ENCODE measurements at places on chromosomes 1 and 21.
A peak's percentile ranks its signal among the peaks of the same experiment; 100 is the strongest.

- peak; percentile 78 for DNase-seq
Observed at GRCh38 chr1:2314803-2315673, 76.3 kb downstream of the MORN1 start.

DNA sequence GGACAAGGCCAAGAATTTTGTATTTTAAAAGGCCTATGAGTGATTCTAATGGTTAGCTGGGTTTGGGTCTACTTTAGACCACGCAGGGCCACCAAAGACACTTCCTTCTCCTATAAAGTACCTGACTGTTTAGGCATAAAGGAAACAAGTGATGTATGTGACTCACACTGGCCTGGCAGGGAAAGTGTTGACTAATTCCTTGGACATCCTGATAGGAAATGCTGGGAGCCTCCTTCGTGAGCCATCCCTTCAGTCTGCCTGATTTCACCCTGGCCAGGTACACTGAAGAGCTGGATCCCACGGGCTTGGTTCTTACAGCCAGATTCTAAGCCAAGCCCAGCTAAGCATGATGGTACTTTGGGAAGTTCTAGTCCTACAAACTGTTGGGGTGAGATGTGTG lies 100.5 kb upstream of the HMGB4 start:
- no peak for DNase-seq

DNA sequence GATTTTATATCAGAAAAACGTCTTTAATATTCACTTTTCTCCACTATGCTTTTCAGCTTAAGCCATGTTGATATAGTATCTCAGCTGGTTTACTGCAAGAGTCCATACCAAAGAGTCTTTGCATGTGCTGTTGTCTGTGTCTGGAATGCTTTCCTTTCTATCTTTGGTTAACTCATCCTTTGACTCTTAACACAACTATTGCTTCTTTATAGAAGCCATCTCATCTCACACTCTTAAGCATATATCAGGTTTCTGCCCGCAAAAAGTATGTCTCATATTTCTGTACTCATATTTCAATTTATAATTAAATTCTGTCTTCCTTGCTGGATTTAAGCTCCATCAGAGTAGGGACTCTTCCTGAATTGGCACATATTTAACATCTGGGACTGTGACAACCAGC lies 220.9 kb upstream of the KCNK2 start:
- DNase-seq = no peak

DNA sequence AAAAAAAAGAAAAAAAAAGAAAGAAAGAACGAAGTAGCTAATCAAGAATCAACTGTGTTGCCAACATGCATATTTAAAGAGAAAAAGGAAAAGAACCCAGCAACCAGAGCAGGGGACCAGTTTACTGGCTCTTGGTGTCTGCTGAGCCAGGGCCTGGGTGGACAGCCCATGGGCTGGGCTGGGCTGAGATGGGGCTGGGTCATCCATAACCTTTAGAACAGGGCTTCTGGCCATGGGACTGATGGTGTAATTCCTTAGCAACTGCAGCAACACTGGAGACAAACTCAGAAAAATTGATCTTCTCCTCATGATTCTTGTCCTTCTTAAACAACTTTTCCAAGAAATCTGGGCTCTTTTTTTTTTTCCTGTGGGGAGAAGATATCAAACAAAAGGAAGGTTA lies 10.5 kb downstream of the S100A7A start:
- DNase-seq = no peak

DNA sequence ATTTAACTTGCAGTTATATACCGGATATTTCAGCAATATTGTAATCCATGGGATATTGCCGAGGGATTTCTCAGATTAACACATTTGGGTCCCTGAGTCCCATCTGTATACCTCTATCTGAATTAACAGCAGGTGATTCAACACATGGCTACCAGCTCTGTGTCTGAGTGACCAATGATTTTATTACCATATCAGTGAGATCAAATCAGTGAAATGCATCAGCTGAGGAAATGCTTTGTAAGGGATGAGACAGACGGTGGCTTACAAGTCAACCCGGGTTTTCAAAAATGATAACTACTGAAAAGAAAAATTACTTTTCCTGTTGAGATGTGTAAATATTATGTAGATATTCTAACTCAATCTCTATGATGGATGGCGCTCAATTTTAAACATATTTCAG lies 504.1 kb upstream of the PKN2 start:
- no peak for DNase-seq

DNA sequence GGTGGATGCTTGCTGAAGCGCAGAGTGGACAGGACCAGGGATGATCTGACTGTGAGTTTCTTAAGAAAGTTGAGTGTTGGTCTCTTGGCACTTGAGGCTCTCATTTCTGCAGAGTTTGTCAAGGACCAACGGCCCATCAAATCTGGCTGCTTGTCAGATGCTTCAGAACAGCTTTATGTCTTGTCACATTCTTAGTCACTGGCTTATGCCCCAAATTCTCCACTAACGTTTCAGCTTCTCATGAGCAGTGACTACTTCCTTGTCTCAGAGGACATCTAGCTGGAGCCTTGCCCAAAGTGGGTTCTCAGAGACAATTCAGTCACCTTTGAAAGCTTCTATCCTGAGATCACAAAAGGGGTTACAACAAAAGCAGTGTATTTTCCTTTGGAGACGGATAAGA lies 92.3 kb downstream of the ST6GALNAC5 start:
- DNase-seq = no peak

DNA sequence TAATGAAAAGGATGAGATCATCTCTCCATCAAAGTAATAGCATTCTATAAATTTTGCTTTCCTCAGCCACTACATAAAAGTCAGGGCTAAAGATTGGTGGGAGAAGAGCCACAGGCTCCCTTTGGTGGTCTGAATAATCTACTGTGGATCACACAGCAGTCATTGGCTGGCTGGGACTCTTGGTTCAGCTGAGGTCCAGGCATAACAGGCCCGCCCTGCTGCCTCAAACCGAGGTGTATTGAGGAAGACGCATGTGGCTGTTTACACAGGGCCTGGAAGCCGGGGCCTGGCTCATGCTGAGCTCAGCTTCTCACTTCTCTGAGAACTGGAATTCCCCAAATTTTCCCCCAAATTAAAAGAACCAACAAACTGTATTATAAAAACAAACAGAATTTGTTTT lies 139.2 kb downstream of the PTPRC start:
- DNase-seq = peak; percentile 15

GRCh38 chr1:84944767-84945486 lies 51.9 kb upstream of the LPAR3 start:
- peak; percentile 91 for DNase-seq

DNA sequence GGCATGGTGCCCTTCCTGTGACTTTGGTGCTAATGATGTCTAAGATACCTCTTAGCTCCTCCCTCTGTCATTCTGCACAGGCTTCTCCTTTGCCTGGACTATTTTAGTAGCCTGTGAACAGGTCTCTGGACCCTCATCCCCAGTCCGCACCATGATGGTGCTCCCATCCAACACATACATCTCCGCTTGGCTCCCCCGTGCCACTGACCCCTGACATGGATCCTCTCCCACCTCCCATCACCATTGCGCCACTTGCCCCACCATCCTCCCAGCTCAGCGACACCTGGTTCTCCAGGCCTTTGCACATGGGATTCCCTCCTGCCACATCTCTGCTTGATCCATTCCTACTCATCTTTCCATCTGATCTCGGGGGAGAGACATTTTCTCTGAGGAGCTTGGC lies 33.9 kb downstream of the RUNX3 start:
- no peak for DNase-seq

- DNase-seq = no peak
Observed at GRCh38 chr1:38677756-38678155, 181.8 kb downstream of the RRAGC start.

DNA sequence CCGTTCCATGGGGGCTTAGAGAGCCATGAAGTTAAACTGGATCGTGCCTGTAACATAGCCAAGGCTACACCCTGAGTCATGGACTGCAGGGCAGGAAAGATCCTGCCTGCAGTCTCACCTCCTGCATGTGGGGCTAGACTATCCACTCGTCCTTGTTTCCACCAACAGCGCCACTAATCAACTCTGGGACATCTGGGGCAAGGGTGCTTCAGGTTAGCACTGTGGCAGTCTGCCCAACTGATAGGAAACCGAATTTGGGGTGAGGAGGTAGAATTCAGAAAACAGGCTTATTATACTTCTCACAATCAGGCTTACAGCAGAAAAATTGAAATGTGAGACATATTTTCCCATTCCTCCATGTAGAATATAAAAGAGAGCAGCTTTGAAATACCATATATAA lies 85.2 kb upstream of the ADAM30 start:
- DNase-seq = no peak

DNA sequence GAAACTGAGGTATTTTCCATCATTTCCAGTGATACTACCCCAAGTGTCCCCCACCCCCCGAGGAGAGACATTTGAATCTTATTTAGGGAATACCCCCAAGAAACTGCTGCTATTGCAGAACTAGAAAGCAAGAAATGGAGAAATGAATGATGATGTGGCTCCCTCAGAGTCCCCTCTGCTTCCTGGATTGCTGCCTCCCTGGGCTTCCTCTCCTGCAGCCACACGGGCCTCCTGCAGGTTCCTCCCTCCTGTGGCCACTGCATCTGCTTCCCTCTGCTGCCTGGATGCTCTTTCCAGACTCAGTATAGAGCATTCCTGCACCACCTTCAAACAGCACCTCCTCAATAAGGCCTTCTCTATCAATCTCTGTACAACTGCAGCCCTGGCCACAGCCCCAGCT lies 69.3 kb downstream of the SLC25A24 start:
- DNase-seq = peak; percentile 24

DNA sequence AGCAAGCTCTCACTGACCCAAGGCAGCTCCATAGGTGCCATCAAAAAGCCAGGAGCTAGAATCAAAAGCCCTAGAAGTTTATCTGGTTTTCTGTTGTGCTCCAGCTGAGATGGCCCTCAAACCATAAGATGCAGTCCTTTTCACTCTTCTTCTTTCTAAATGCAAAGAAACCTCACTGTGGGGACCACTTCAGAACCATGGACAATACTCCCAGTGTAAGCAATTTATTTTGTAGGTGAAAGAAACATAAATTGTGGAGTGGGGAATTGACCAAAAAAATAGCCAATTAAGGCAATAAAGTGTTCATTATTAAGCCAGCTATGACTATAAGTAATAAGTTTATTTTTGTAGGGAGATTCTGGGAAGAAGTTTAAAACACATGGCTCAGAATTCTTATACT lies 1399.9 kb downstream of the PLA2G4A start:
- no peak for DNase-seq

DNA sequence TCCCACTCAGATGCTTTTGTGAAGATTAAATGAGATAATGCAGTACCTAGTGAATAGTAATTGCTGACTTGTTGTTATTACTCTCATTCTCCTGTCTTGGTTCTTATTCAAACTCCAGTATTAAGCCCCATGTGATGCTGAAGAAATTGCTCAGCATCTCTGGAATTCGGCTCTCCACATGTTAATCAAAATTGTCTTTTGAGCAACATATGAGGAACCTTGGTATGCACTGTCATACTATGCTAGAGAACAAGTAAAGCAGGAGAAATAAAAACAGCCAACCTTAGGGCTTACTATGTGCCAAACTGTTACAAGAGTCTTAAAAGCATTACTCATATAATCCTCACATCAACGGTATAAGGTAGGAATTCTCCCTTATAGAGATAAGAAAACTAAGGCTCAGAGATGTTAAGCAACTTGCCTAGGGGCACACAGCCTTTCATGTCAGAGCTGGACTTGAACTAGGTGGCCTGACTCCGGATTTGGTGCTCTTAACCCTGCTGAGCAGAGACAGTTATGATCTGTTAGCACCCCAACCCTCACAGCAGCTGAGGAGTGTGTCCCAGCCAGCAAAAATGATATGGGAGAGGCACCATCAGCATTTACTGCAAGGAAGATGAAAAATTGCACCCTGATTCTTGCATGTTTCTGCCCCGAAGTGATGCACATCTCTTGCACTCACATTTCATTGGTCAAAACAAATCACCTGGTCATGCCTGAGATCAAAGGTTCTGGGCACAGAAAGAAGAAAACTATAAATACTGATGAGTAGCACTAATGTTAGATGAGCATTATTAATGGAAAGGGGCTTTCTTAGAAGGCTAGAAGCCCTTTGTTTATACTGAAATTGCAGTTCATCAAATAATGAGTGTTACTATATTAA lies 102.3 kb downstream of the OMA1 start:
- DNase-seq = no peak

GRCh38 chr1:41591891-41592290 lies 107.4 kb upstream of the EDN2 start:
- no peak for DNase-seq

DNA sequence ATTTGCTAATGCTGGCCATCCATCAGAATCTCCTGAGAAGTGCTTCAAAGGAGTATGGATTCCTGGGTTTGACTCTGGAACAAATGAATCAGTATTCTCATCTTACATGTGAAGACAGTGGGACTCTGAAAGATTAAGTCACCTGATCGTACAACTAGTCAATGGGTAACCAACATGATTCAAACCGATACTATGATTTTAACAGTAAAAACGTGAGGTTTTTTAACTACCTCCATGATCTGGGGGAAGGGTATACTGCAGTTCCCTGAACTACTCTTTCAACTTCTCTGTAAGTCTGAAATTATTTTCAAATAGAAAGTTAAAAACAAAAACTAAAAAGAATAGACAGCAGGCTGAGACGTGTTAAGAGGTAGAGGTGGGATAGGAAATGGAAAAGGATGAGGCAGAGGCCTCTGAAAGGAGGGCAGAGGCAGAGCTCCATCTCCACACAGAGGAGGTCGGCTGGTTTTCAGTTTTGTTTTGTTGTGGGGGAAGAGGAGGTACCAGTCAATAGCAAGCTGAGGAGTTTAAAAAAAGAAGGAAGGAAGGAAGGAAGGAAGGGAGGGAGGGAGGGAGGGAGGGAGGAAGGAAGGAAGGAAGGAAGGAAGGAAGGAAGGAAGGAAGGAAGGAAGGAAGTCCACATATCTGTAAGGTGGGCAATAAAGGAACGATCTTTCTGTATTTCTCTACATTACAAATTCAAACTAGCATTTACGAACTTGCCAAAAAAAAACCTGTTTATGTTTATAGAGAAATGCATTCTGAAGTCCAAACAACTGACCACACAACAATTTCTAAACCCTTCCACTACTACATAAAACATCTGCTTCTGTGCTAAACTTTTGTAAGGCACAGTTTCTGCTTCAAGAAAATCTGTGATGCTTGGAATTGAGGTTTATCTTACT lies 213.1 kb downstream of the RERE start:
- DNase-seq = no peak

DNA sequence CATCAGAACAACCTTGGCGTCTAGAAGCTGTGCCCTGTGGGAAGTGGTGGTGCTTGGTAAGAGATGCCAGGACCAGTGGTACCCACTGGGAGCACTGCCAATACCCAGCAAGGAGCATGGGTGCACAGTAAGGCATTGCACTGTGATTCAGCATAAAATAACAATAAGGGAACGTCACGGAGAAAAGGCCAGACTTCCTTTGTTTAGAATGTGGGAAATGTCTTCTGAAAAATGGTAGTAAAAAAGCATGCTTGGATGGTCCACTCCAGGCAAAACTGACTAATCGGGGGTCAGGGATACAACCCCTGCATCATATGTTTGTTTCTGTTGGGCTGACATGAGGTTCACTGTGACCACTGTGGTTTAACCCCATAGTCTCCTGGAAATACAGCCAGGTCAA lies 14.7 kb downstream of the METTL18 start:
- no peak for DNase-seq

DNA sequence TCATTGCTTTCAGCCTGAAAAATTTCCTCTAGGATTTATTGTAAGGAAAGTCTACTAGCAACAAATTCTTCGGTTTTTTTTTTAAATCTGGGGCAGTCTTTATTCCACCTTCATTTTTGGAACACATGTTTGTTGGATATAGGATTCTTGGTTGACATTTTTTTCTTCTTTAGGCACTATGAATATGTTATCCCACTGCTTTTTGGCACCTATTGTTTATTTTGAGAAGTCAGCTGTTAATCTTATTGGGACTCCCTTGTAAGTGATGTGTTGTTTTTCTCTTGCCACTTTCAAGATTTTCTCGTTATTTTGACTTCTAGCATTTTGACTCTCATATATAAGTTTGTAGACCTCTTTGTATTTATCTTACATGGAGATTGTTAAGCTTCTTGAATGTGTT lies 99.3 kb downstream of the NPHS2 start:
- DNase-seq = no peak
